ENCODE measurements at places on chromosomes 12 and 14.

DNA sequence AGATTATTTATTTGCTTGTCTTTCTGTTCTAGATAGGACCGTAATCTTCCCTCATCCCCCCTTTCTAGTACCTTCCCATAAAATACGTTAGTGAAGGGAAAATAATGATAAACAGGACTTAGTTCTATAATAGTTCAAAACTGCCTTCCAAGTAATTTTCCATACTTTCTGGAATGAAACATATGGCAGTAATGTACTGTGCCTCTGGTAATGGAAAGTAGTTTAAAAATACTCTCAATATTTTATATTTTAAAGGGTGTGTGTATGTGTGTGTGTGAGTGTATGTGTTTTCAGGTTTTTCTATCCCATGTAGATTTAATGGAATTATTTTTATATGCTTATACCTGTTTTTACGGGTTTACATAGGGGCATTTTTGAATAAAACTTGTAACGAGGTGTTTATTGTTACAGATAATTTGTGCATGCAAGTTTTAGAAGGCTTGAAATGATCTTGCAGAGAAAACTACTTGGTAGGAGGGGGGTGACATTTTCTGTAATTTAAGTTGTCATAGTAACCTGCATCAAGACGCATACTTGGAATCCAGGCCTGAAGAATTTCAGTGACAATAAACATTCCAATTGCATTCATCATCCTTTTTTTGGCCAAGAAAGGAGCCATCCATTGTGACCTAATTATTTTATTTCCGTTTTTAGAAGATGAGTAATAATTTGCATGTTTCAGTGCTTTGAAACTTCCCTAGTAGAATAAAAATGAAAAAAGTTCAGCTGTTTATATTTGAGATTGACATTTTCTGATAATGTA lies 38.9 kb downstream of the RASSF8 start:
- no peak for DNase-seq

DNA sequence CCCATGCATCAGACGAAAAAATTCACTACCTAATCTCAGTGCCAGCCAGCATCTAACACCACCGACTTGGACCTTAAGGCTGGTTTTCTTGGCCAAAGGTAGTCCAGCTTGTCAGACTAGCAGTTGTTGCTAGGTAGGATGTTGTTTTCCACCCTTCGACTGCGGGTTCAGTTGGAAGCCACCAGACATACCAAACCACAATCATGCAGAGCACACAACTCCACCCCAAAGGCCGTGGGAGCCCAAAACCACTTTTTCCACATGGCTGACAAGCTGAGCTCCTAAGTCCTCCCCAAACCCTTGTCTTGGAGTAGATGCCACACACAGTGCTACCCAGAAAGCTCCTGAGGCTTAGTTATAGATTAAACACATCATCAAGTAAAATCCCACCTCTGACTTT lies 46.8 kb downstream of the LRIG3 start:
- no peak for DNase-seq

DNA sequence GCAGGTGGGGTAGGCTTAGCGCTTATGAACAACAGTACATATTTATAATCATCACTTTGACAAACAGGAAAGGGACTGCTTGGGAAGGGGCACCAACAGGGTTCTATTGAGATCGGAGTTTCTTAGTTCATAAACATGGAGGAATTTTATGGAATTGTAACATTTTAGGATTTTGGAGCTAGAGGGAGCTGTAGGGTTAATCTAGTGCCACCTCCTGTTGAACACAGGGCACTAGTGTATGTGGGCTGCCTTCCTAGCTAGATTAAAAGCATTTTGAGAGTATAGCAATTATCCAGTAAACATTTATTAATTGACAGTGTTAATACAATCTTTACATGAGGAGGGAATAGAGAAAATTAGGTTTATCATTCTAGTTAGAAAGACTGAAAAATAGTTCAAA lies 23.1 kb upstream of the TBC1D30 start:
- no peak for DNase-seq

GRCh38 chr12:108670066-108670631 lies 36.5 kb upstream of the SELPLG start:
- DNase-seq = no peak

DNA sequence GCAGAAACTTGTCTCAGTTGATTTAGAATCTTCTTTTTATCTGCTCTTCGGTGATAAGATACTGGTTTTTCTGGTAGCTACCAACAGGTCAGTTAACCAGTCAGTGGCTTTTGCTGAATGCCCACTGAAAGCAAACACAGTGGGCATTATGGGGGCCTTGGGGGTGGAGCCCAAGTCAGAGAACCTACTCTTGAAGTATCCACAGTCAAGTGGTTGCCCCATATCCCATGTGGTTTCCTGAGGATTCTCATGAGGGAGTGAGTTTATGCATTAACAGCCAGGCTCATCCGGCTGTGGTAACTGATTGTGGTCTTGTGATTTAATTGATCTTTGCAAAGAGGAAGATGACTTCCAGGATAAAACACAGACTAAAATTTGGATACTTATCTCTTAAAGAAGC lies 83.7 kb downstream of the ST8SIA1 start:
- no peak for DNase-seq

DNA sequence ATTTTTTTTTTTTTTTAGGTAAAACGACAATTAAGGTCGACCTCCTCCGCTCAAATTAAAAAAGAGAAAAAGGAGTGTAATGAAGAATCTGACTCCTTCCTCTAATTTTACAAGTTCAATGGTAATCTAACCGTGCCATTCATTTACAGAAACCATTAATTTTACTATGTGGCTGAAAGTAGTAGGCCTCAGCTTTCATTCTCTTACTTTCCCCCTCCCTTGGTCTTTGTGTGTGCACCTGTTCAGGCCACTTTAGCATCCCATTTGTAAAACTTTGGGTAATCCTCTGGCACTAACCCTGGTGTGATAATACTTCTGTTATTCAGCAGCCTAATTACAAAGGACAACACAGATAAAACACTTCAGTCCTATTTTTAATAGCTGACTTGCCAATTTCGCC lies 128.1 kb downstream of the ASCL1 start:
- DNase-seq = no peak

- DNase-seq = no peak
Observed at GRCh38 chr12:30996255-30996654, 69.7 kb downstream of the TSPAN11 start.

- DNase-seq = no peak
Observed at GRCh38 chr12:129372876-129373275, 519.6 kb downstream of the GLT1D1 start.

DNA sequence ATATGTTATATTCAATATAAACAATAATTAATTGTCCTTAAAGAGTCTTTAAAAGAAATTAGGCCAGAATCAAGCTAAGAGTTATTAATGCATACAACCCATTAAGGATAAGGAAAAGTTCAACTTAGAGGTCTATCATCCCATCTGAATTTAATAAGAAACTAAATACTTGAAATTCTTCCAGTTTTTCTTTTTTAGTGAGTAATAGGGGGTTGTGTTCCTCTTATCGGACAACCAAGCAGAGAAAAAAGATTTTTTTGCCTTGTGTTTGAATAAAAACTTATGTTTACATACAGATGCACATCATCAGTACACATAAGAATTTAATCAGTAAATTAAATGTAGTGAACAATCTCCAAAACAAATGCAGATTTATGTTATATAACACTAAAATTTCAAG lies 32.5 kb downstream of the PAWR start:
- no peak for DNase-seq

GRCh38 chr12:130013771-130014484 lies 110.1 kb upstream of the TMEM132D start:
- peak; percentile 46 for DNase-seq

GRCh38 chr14:28589792-28590191 lies 176.8 kb upstream of the FOXG1 start:
- DNase-seq = no peak

- DNase-seq = no peak
Observed at GRCh38 chr14:104885031-104885972, 20.2 kb downstream of the CEP170B start.

GRCh38 chr14:77372304-77372841 lies 4.5 kb downstream of the TMED8 start:
- no peak for DNase-seq

DNA sequence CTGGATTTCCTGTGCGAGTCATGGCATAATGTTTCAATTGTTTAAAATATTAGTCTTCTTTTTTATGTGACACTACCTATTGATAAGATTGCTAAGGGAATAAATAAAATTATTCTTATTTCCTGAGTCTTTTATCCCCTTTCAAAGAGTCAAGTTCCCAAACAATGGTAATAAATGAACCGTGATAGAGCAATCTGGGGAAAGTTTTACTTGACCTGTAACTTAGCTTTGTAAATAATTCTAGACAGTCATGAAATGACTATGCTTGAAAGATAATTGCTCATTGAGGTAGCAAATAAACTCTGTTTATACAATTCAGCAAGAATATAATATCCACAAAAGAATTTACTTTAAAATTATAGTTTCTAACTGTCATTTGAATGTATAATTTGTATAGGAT lies 82.1 kb downstream of the TSPAN8 start:
- DNase-seq = no peak

GRCh38 chr12:2390850-2391390 lies 338.1 kb downstream of the CACNA1C start:
- DNase-seq = no peak

DNA sequence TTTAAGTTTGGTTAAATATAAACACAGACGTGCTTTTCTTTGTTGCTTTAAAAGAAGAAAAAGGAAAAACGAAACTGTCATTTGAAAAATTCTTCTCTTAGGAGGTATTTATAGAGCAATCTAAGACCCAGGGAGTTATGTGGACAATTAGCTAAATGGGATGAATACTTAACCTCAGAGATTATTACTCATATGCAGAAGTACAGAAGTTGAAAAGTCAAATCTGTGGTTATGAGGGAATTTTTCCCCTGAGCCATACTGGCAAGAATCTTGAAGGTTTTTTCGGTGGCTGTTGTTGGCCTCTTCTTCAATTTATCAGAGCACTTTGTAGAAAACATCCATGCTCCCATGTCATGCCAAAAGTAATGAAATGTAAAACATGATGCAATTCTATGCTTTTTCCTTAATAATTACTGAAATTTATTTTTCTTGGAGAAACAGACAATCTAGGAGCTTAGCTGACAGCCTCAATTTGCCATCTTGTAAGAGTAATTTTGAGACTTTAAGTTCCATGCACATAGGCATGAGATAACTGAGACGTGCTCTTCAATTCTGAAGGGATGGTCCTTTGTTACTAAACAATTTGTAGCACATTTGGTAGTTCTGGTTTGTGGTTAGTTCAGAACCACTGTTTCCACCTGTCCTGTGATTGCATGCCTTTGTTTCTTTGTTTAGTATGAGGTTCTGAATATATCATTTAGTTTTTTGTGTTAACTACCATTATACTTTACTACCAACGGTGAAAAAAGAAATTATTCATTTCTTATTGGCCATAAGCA lies 126.6 kb downstream of the BCAT1 start:
- no peak for DNase-seq

DNA sequence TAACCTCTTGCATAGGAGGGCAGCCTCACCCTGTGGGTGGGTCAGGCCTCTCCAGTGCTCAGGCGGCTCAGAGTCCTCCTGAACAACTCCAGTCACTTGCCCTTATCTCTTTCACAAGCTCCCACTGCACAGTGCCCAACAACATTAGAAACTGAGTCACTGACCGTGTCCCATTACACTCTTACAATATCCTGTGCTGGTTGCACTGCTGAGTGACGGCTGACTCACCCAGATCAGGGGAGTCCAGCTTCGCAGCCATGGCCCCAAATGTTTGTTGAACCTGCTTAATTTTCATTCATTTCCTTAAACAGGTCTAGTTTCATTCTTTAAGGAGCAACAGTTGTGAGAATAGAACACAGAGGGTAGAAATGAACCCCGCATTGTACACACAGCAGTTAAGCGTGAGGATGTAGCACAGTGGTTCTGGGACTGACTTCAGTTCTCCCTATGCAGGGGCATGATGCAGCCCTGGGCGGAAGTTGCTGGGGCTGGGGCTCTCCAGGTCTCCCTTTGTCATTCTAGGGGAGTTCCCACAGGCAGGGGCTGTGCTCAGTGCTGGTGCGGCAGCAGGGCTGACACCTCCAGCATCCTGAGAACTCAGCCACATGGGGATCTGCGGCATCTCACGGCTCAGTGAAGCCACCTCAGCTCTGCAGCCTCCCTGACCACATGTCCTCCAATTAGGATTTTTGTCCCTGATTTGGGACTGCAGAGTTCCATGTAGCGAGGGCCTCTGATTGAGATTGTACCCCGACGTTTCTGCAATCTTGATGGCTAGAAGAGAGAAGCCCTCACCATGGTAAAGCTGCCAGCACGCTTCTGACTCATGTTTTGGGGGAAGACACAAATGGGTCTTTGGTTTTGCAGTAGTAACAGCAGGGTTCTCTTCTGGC lies 16.1 kb downstream of the GPR68 start:
- DNase-seq = peak; percentile 80

- DNase-seq = no peak
Observed at GRCh38 chr12:82730953-82731459, 44.3 kb downstream of the TMTC2 start.

DNA sequence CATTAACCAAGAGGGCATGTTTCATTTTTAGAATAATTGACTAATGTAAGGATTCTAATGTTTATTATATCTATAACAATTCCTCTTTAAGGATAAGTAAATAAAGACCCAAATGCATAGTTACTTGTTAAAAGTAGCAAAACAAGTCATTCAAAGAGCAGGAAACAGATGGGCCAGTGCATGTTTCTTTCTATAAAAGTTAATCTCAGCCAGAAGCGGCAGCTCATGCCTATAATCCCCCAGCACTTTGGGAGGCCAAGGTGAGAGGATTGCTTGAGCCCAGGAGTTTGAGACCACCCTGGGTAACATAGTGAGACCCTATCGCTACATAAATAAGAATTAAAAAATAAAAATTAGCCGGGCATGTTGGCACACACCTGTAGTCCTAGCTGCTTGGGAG lies 391.0 kb upstream of the RGS6 start:
- no peak for DNase-seq

GRCh38 chr12:51320311-51320694 lies 3.7 kb downstream of the BIN2 start:
- no peak for DNase-seq

GRCh38 chr12:83796531-83796930 lies 1109.8 kb downstream of the TMTC2 start:
- DNase-seq = no peak

GRCh38 chr12:100799770-100800169 lies 5.2 kb downstream of the ANO4 start:
- no peak for DNase-seq

DNA sequence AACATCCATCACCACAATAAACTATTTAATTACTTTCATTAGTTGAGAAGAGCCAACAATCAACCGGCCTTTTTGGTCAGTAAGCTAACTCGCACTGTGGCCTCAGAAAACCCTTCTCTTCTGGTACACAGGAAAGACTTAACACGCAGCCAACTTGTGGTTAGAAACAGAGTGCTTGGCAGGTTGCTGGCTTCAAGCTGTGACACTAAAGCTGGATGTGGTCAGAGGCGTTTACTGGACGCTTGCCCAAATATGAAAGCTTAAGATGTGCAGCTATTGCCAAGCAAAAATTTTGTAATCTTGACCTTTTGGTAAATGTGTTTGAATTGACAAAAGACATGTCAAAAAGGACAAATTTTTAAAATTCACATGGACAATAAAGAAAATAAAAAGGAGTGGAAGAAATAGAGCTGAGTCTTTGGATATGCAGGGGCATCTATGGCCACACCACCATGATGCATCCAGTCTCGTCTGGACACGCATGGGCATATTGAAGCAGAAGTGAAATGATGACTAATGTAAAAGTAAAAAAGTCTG lies 2.6 kb upstream of the KLRK1 start:
- no peak for DNase-seq

- no peak for DNase-seq
Observed at GRCh38 chr14:30125322-30125979, 197.8 kb upstream of the PRKD1 start.
